ENCODE measurements at places on chromosomes 13 and 19.

GRCh38 chr19:7348587-7349230 lies at the start of gene ARHGEF18:
ARHGEF18 (plus strand) TSS chr19:7348937; CDS start chr19:7362891, 13,954 bp downstream.
- no peak for DNase-seq

DNA sequence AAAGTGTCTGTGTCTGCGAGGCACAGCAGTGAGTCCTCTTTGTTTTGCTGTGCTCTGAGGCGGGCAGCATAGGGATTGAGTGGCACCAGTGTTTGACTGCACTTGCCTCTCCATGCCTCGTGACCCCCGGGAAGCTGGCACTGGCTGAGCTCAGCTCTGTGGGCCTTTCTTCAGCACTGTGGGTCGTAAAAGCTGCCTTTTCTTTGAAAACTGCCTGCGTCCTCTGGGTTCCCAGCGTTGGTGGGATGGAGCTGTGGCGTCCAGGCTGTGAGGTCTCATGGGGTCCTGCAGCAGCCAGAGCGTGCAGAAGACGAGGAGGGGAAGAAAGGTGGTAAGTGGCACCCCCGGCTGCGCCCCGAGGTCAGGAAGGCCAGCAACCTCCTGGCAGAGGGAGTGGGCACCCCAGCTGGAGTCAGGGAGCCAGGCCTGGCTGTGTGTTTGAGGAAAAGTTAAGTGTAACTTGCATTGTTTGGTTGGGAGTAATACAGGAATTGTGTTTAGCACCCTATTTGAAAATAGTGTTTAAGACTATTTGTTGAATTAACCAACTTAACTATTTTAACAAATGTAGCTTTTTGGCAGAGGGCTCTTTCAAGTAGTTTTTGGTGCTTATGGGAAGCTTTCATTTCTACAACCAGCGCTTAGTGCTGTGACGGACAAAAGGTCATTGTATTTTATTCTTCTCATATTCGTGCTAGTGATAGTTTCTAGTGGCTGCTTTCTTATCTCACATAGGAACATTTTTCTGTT lies 79.3 kb upstream of the TEX29 start:
- DNase-seq, result no peak

GRCh38 chr19:8252922-8253589 lies 43.9 kb downstream of the CERS4 start:
- DNase-seq, result peak; percentile 68

DNA sequence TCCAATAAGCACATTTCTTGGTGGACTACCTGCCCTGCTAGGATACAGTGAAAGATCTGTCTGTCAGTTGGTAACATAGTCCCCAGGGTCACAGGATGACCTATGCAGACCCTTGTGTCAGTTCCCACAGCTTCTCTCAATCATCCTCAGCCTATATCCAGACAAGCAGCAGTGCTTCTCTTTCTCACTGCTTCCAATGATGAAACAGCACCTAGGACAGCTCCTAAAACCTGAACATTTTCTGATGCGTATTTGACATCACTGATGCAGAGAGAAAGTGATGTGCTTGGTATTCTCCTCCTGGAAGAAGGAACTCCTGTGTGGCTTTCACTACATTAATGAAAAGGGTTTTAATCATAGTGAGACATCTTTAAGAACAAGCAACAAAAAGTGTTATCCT lies 43.7 kb downstream of the ZNF557 start:
- no peak for DNase-seq

DNA sequence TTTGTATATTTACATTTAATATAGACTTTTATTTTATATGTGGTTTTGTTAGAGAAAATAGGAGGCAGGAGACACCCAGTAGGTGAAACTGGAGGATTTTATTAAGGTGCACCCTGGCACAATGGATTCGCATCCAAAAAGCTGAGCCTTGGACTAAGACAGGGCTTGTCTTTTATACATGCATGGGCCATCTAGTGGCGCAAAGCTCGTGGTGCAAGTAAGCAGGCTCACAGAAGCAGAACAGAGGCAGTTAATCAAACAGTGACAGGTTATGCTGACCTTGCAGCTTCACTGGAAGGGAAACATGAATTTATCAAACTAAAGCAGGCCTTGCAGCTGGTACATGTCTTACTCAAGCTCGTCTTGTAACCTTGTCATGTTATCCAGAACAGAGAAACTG lies 58.8 kb upstream of the ZNF681 start:
- no peak for DNase-seq

DNA sequence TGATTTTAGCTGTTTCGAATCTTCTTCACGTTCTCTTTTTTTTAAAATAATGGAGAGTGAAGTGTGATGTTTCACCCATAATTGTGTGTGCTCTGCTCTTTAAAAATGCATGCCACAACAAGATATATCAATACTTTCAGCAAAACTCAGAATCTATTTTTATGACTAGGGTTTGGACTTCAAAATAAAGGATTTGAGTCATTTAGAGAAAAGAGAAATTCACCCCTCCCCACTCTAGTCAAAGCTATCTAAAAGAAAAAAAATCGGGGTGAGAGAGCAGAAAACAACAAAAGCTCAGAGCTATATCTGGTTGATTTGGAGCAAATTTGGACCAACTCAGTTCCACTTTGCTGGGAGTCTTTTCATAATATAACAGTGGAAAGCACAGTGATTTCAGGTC lies 244.5 kb downstream of the DNAJC15 start:
- DNase-seq, result no peak

DNA sequence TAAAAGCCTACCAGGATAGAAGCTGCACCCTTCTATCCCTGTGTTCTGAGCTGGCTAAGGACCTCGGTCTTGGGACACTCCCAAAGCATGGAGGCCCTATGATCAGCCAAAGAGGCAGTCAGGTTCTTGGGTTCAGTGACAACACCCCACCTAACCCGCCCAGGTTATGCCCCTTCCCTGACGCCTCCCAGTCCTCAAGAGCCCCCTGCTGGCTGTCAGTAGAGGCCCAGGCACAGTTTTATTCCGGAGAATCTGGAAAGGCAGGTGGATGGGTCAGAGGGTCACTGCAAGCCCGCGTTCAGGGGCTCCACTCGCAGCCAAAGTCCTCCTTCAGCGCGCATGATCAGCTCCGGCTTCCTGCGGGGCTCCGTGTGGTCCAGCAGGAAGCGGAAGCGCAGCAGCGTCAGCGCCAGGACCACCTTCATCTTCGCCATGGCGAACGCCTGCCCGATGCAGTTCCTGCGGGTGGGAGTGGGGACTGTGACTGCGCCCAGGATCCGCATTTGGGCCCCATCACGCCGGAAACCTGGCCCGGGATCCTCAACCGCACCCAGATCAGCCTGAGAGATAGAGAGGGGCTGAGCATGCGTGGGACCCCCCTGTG lies 22.3 kb downstream of the OR10H3 start:
- DNase-seq, result no peak

DNA sequence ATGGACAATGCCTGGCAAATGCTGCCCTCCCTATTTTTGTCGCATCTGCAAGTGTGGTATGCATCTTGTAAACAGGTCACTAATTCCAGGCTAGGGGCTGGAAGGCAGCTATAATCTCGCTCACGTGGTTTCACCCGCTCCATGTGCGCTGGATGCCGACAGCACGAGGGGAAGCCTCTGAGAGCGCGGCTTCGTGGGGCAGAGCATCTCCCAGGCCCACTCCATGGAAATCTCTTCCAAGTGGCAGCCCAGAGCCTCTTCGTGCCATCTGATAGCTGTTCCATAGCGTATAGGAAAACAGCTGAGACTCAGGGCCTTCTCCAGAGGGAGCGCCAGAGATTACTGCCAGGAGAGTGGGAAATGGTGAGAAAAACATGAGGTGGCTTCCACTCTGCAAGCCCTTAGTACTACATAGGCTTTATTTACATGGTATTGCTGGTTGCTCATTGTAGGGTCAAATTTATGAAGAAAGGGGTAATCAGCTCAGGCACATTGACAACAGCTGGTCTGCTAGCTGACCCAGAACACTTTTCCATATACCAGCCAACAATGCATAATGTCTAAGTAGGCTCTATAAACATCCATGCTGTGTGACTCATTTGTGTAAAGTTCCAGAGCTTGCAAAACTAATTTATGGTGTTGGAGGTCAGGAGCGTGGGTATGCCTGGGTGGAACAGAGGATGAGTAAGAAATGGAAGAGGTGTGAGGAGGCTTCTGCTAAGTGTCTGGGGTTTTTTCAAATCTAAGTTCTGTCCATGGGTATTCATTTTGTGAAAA lies 165.2 kb downstream of the SHISA2 start:
- DNase-seq, result no peak

DNA sequence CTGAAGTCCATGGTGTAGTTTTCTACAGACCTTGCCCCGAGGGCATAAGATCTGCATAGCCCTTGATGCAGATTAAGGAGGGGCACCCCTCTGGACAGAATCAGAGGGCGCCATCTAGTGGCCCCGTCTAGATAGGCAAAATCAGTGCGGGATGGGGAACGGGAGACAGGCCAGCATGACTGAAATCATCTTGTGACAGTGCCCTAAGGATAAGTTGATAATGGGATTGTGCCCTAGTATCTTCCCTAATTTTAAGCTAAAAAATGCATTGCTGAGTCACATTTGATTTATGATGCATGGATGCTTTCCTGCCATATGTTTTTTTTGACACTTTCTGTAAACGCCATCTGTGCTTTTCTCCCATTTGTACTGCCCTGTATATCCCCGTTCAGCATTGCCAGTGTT lies 19.0 kb upstream of the GPI start:
- peak; percentile 33 for DNase-seq

DNA sequence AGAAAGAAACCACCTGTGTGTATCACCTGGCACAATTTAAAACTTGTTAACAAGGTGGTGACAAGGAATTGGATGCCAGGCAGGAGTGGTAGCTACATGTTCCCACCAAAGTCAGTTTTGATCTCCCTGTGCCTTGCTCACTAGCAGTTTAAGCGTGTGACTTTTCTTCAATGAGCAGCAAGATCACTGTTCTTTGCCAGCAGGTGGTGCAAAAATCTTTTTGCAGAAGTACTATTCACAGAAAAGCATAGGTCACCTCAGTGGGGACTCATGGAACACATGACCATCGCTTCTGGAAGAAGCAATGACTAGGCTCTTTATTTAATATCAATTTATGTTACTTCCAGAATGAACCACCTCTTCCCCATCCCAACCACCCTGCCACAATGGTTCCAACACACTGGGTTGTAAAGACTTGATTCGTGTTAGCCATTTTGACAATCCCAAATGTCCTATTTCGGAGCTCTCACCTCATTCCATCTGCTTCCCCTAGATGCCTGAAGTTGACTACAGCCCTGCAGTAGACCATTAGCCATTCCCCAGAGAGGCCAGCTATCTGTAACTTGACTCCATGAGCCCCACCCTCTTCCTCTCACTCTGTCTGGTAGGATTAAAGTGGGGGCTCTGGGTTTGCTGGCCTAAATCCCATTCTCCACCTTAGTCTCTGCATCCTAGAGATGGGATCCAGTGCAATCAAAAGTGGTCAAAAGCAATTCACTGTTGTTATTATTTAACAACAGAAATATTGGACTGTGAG lies 59.1 kb upstream of the TNFRSF19 start:
- no peak for DNase-seq

DNA sequence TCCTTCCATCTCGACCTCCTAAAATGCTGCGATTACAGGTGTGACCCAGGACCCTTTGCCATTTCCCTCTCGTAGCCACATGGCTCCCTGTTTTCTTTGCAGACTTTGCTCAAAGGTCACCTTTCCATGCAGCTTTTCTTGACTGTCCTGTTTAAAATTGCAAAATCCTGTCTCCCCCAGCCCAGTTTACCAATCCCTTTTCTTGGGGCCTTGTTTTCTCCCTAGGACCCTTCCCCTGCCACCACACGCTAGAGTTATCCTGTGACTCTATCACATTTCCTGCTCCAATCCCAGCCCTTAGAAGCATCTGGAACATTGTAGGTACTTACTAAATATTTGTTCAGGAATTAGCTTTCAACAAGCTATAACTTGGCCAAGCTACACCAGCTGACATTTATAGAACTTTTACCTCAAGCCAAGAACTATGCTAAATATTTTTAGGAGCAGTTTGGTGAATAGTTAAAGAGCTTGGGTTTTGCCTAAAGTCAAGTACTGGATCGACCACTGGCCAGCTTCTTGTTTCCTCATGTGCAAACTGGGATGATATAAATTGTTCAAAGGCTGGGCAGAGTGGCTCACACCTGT lies 9.1 kb upstream of the SERTAD3 start:
- DNase-seq, result no peak

- DNase-seq, result no peak
Observed at GRCh38 chr19:50835103-50835784, 1.9 kb upstream of the KLK15 start.

DNA sequence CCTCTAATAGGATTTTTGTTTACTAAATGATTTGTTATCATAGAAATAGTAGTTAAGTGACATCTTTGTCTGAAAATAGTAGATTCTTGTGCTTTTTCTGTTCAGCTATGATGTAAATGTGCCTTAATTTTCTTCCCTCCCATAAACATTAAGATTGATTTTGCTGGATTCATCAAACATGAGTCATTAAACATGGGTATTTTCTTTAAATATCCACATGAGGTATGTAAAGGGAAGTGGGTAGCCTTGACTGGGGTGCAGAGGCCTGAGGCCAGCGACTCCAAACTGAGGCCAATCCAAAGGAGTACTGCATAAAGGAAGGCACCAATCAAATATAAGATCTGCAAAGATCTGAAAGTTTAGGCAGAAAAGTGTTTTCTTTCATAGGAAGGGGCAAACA lies 3.7 kb downstream of the ZNF136 start:
- DNase-seq, result no peak

- DNase-seq, result no peak
Observed at GRCh38 chr13:68719815-68720214, 1387.8 kb upstream of the ATXN8OS start.

GRCh38 chr19:57830071-57830602 lies at the start of gene ZNF587B:
ZNF587B (plus strand) TSS chr19:57830299; CDS start chr19:57830529, 230 bp downstream.
- DNase-seq, result no peak

GRCh38 chr13:71663431-71663830 lies 203.6 kb downstream of the DACH1 start:
- DNase-seq, result no peak

DNA sequence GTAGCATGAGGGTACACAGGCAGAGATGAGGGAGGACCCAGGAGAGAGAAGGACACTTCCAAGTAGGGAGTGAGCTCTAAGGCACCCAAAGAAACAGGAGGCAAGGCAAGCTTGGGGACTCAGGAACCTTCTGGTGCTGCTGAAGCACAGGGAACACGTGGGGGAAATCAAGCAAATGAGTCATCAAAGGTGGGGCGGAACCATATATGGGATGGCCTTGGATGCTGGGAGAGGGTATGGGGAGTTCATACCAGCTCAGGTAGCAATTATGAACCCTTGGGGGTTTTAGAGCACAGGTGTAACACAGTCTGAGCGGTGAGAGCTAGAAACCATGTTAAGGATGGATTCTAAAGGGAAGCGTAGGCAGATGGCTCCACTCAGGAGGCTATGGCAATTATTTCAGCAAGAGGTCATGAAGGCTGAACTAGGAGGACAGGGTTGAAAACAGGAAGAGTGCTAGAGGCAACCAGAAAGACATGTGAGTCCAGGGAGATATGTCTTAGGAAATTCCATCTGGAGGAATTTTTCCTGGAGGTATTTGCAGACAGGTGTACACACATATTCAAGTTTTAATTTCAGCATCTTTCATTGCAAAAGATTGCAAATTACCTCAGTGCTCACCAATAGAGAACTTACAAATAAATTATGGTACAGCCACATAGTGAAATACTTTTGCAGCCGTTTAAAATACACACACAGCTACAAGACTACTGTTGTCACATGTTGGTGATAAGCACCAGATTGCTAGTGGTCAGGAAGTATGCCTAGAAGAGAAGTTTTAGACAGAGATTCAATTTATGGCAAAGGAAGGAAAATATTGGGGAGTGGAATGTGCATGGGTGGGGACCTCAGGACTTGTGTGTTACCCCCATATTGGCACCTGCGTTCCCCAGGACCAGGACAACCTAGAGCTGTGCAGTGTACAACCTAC lies 77.0 kb downstream of the STARD13 start:
- no peak for DNase-seq

GRCh38 chr19:38145623-38146022 lies 78.4 kb downstream of the DPF1 start:
- DNase-seq, result no peak

Measured in effector memory CD4-positive, alpha-beta T cell (primary cell).